ENCODE measurements at places on chromosomes 12 and 14.

GRCh38 chr12:58368001-58368400, 426.6 kb downstream of the ATP23 start:
- no peak for DNase-seq

DNA sequence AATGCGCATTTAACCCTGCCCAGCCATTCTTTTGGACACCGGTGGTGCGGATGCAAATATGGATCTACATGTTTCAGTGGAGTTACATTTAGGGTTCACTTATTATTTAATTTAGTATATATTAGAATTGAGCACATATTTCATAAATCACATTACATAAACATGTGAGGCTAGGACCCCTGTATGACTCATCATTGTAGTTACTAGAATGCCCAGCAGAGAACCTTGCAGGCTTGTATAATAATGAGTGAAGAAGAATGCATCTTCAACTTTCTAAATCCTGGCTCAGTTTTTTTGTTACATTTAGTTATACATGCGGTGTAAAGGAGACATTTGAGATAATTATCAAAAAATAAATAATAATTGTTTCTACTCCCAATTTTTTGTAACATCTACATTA, 369.0 kb downstream of the ATP23 start:
- DNase-seq: no peak

GRCh38 chr12:22228022-22228875, 106.3 kb downstream of the ST8SIA1 start:
- no peak for DNase-seq

DNA sequence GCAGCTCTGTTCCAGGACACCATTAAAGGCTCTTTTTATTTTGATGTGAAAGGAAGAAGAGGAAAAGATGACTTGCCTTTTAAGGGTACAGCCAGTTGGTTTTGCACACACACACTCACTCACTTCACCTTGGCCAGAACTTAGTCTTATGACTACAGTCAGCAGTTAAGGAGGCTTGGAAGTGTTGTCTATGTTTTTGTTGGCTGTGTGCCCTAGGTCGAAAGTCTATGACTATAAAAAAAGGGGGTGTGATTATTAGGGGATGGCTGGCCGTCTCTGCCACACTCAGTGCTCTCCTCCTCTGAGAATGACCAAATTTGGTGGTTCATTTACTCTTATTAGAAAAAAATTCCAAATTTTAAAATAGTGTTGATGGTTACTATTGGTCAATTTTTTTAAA, 139.5 kb upstream of the OTX2 start:
- DNase-seq: no peak

- no peak for DNase-seq
These were observed 46.1 kb downstream of the NIN start for GRCh38 chr14:50784683-50785456.

GRCh38 chr12:88627501-88627900, 47.2 kb upstream of the KITLG start:
- DNase-seq: no peak

DNA sequence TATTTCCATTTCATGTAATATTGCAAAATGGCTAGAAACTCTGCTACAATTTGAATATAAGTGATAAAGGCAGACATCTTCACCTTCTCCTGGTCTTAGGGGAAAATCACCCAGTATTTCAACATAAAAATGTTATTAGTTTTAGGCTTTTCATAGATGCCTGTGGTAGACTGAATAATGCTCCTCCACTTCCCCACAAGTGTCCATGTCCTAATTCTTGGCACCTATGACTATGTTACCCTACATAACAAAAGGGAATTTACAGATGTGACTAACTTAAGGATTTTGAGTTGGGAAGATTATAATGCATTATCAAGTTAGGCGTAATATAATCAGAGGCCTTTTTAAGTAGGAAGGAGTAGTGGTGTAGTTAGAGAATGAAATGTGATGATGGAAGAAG, 196.4 kb downstream of the TMTC3 start:
- DNase-seq: no peak

DNA sequence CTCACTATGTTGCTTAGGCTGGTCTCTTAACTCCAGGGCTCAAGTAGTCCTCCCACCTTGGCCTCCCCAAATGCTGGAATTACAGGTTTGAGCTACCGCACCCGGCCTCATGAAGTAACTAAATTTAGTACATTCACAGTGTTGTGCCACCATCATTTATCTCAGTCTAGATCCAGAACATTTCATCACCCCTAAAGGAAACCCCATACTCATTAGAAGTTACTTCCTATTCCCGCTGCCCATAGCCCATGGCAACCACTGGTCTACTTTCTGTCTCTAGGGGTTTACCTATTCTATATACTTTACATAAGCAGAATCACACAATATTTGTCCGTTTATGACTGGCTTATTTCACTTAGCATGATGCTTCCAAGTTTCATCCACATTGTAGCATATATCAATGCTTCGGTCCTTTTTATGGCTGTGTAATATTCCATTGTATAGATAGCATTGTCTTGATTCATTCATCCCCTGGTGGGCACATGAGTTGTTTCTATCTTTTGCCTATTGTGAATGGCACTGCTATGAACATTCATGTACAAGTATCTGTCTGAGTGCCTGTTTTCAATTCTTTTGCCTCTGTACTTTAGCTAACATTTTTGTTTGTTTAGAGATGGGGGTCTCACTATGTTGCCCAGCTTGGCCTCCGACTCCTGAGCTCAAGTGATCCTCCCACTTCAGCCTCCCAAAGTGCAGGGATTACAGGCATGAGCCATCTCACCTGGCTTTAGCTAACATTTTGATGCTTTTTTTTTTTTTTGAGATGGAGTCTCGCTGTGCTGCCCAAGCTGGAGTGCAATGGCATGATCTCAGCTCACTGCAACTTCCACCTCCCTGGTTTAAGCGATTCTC, 10.2 kb upstream of the SH2B3 start:
- DNase-seq: no peak

- no peak for DNase-seq
These were observed 26.4 kb downstream of the ZCCHC8 start for GRCh38 chr12:122474324-122474716.

Data from stimulated activated CD4-positive, alpha-beta T cell treated with anti-CD3 and anti-CD28 coated beads, Interleukin-2, amount 100 ng/mL, for 48 hours (primary cell).